ENCODE measurements at places on chromosomes 13 and 19.

DNA sequence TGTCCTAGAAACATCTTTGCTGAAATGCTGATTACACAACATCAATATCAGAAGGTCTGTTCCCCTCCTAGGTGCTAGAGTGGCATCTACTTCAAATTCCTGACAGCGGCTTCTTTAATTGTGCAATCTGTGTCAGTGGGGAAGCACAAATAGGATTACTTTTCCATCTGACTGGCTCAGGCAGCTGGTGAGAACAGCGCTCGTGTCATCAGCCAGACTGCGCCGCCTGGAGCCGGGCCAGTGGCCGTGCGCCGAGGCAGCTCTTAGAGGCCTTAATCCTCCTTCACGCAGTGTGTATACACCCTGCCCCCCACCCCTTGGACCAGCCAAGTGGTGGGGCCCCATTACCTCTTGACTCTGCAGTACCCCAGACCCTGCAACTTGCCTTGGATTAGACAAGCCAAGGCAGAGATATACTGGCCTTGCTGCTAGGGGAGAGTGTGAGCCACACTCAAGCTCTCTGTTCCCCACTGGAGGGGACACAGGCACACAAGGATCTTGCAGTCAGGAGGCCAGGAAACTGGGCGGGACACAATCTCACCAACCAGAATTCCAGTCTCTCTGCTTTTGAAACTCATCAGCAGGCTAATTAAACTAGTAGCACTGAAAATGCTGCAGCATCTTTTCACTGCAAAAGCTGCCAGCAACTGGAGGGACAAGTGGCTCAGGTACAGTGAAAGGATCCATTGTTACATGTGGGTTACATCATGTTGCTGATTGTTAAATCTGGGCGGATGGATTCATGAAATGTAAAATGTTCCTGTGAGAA, 48.9 kb upstream of the EPHX3 start:
- DNase-seq = no peak

DNA sequence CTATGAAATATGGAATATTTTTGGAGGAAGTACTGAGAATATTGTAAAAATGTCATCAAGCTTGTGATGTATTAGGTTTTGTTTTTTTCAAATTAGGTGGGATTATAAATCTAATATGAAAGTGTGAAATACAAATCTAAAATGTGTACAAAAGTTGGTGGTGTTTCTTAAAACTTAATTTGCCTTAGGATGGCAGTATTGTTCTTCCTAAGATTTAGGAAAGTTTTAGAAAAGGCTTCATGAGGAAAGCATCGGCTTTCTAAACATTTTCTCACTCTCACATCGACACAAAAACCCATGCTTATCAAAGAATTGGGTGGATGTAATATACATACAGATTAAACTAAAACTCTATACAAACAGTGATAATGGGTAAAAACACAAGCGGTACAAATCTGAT, 972.0 kb upstream of the PCDH20 start:
- DNase-seq = no peak

GRCh38 chr13:75636436-75637180, 478 bp downstream of the LMO7 start:
- no peak for DNase-seq

DNA sequence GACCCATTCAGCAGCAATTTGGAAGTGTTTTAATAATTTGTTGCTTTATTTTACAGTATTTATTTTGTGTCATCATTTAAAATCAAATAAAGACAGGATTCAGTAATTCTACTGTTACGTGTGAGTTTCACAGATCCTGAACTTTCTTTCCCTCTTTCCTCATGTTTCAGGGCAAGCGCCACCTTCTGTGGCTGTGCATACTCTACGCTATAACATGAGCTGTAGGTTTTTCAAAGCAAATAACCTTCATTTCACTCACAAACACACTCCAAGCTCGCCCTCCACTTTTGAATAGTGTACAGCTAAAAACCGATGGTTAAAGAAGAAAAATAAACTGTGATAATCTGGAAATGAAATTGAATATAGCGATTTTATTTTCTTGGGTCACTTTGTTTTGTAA, 753.3 kb downstream of the OLFM4 start:
- no peak for DNase-seq

GRCh38 chr19:16897856-16898161, 9.0 kb downstream of the F2RL3 start:
- DNase-seq = no peak

DNA sequence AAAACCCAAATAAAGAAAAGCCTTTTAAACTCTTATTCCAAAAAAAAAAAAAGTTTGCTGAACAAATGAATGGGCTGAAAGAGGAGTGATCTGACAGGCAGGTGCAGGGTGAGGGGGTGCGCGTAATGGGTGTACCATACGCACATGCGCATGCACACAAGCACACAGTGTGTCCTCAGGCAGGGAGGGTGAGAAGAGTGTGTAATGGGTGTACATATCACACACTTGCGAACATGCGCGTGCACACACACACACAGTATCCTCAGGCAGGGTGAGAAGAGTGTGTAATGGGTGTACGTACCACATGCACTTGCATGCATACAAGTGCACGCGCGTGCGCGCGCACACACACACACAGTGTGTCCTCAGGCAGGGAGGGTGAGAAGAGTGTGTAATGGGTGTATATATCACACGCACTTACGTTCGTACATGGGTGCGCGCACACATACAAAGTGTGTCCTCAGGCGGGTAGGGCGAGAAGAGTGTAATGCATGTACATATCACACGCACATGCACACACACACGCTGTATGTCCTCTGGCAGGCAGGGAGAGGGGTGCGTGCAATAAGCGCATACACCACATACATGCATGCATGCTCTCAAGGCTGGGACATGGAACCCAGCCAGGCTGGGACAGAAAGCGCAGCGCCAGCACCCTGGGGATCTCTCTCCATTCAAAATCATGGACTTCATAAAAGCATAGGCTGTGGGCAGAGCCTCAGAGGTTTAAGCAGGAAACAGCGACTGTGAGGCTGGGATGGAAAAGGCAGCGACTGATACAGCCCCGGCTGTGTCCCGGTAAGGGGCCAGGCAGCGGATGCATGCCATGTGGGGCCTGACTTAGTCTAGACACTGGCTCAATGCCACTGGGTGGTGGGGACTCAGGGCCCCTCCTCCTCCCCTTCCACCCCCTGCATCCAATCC, 70.4 kb downstream of the CEBPG start:
- no peak for DNase-seq

DNA sequence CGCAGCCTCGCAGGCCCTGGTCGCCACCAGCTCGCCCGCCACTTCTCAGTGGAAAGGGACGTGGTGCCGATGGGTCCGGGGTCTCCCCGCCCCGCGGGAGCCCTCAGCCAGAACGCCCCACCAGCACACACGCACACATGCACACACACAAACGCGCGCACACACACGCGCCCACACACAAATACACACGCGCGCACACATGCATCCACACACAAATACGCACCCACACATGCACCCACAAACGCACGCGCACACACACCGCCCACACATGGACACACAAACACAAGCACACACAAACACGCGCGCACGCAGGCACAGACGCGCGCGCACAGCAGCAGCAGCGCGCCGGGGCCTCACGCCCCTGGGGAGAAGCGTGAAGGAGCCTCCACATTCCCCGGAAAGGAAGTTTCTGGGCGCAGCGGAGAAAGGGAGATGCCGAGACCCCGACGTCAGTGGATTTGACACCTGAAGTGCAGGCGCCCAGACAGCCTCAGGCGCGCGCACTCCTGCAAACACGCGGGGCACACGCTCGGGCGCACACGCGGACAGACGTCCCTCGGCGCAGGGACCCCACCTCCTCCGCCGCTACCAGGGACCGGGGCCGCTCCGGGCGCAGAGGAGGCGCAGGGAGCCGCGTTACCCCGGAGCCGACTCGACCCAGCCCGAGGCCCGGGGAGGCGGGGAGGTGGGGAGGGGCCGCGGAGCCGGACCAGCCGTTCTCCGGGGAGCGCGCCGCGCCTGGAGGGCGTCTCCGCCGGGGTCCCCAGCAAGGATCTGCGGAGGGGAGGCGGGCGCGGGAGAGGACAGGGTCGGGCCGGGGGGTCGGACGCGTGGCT, 622 bp downstream of the RASA3 start:
- no peak for DNase-seq

GRCh38 chr13:98366443-98366842, 189.4 kb upstream of the RNF113B start:
- DNase-seq = no peak

GRCh38 chr19:42330241-42330711, 4.8 kb downstream of the MEGF8 start:
- DNase-seq = no peak

- no peak for DNase-seq
Observed at GRCh38 chr13:103130146-103130545, 63.9 kb upstream of the SLC10A2 start.

DNA sequence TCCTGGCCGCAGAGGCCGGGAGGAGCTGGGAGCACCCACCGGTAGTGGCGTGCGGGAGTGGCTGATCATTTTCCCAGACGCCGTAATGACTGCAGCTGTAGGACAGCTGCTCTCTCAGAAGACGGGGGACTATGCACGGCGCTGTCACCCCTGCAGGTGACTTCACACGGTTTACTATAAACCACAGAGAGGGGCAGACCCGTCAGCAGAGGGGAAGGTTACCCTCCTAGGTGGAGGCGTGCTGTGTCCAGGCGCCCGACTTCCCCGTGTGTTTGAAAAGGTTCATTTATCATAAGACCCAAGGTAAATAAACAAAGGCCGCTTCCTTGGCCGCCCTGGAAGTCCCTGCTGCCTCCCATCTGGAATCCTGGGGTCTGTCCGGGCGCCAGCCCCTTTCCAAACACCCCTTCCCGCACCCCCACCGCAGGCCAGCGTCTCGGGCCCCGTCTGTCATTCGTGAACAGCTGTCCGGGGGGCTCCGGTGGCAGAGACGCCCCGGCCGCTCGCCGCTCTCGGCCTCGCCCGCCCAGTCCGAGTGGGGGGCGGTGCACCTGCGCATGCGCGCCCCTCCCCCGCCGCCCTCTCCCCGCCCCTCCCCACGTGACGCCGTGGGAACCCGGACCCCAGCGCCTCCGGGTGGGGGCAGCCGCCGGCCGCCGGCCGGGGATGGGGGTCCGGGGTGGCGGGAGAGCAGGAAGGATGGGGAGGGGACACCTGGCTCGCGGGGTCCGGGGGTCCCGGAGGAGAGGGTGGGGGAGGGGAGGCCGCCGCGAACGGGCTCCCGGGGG, 915 bp downstream of the SHC2 start:
- no peak for DNase-seq

GRCh38 chr13:31195616-31196015, 4.2 kb upstream of the B3GLCT start:
- no peak for DNase-seq

DNA sequence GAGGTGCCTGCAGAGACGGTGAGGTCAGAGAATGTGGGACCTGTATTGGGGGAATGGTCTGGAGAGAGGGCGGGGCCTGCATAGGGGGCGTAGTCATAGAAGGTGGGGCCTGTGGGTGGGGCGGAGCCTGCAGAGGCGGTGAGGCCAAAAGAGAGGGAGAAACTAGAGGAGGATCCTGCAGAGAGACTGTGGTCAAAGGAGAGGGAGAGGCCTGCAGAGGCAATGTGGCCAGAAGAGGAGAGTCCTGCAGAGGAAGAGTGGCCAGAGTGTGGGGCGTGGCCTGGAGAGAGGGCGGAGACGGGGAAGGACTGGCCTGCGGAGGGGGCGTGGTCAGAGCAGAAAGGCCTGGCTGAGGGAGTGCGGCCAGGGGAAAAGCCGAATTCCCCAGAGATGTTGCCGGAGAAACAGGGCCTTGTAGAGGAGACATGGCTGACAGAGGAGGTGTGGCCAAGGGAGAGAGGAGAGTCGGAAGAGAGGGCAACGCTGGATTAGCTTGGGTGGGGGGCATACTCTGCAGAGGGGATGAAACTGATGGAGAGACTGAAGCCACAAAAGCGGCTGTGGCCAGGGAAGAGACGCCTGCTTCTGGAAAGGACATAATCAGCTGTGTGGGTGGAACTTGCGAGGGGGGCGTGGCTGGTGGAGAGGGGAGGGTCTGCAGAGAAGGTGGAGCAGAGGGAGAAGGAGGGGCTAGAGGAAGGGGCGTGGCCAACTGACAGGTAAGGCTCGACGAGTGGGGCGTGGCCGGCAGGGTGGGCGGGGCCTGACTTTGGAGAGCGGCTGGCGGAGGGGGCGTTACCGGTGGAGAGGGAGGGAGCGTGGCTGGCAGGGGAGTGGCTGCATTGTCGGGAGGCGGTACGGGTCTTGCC, 2.5 kb downstream of the PRR36 start:
- DNase-seq = no peak

GRCh38 chr13:36160297-36160696, 29.1 kb upstream of the DCLK1 start:
- no peak for DNase-seq

- peak; percentile 99 for DNase-seq
Observed at GRCh38 chr19:15418579-15419412, at the start of gene AKAP8L. Gene AKAP8L, minus strand, starts transcription at chr19:15418988. Its CDS starts 65 bp downstream, at chr19:15418923.

- DNase-seq = no peak
Observed at GRCh38 chr13:42039457-42039945, 8.9 kb upstream of the DGKH start.

- no peak for DNase-seq
Observed at GRCh38 chr19:28632371-28633080, 580.4 kb downstream of the UQCRFS1 start.

DNA sequence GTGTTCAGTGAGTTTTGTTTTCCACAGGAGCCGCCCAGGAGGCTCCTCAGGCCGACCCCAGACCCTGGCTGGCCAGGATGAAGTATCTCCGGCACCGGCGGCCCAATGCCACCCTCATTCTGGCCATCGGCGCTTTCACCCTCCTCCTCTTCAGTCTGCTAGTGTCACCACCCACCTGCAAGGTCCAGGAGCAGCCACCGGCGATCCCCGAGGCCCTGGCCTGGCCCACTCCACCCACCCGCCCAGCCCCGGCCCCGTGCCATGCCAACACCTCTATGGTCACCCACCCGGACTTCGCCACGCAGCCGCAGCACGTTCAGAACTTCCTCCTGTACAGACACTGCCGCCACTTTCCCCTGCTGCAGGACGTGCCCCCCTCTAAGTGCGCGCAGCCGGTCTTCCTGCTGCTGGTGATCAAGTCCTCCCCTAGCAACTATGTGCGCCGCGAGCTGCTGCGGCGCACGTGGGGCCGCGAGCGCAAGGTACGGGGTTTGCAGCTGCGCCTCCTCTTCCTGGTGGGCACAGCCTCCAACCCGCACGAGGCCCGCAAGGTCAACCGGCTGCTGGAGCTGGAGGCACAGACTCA, 12.9 kb downstream of the B3GNT3 start:
- DNase-seq = no peak

DNA sequence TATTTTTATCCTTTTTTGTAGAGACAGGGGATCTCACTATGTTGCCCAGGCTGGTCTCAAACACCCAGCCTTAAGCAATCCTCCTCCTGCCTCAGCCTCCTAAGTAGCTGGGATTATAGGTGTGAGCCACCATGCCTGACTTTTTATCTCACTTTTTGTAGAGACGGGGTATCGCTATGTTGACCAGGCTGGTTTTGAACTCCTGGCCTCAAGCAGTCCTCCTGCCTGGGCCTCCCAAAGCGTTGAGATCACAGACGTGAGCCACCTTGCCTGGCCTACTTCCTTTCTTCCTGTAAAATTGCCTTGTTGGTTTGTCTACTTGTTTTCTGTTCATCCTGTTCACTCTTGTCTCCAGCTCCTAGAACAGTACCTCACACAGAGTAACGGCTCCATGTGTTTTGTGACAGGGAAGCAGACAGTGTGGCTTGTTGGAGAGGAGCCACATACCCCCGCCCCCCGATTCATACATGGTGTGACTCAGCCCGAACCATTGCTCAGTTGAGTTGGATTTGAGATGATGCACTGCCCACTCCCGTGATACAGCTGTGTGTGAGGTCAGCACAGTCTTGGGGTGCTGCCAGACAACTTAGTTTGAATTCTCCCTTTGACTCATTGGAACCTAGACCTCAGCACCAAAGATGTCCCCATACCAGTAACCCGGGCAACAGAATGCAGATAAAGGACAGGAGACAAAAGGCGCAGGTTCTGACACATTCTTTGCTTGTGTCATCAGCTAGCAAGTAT, 34.2 kb downstream of the GPR42 start:
- DNase-seq = no peak

GRCh38 chr13:71786875-71787274, 80.1 kb downstream of the DACH1 start:
- DNase-seq = no peak

Measured in esophagus squamous epithelium (tissue), 5 donors.